ENCODE measurements at places on chromosomes 4 and X. TPM values are rescaled to one million over a fixed set of nuclear protein-coding genes. Genes with fewer than 3 reads are reported as not detected.

The PPP4R3C gene
- not detected for total RNA-seq

The GSPT2 gene
- 8.8 TPM for total RNA-seq

The ARHGAP36 gene
- total RNA-seq = not detected

The CFP gene
- total RNA-seq = 0.53 TPM

The PFKFB1 gene
- total RNA-seq = 0.10 TPM

The TRIM60 gene
- not detected for total RNA-seq

The AKAP14 gene
- total RNA-seq = not detected

The KLF8 gene
- not detected for total RNA-seq

The TLR2 gene
- total RNA-seq = 0.79 TPM

The HAUS7 gene
- 53.3 TPM for total RNA-seq

The LPAR4 gene
- not detected for total RNA-seq

The MAP7D2 gene
- 5.2 TPM for total RNA-seq

The FGFR3 gene
- 2.7 TPM for total RNA-seq

Data from A549 treated with AZD2906 at 1 μM for 4 hours (cell line).